Stimulated activated memory B cell treated with anti-CD40 and anti-IgM and Interleukin-4, amounts not matched to agents 10 μg/mL and 1 μg/mL and 100 μg/mL, for 72 hours (primary cell): ENCODE measurements at places on chromosomes 1 and 21.
A peak's percentile ranks its signal among the peaks of the same experiment; 100 is the strongest.

- ATAC-seq = no peak
These were observed 40.2 kb upstream of the METTL18 start for GRCh38 chr1:169834869-169835268.

GRCh38 chr1:26719205-26719604, 23.4 kb downstream of the ARID1A start:
- ATAC-seq = no peak

DNA sequence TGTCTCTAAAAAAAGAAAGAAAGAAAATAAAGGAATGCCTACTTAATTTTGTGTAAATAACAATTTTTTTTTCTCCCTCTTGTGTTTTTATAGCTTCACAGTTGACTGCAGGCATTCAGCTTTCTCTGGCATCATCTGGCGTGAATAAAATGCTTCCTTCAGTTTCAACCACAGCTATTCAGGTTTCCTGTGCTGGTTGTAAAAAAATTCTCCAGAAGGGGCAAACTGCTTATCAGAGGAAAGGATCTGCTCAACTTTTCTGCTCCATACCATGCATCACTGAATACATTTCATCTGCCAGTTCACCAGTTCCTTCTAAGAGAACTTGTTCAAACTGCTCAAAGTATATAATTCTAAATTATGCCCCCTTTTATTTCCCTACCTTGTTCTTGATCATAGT, 18.0 kb downstream of the ZMYM1 start:
- ATAC-seq = no peak

- no peak for ATAC-seq
These were observed 72.6 kb upstream of the IPO9 start for GRCh38 chr1:201756406-201756805.

GRCh38 chr1:182259229-182259872, 132.2 kb downstream of the GLUL start:
- peak; percentile 22 for ATAC-seq

- peak; percentile 42 for ATAC-seq
These were observed 15.8 kb downstream of the INPP5B start for GRCh38 chr1:37931102-37931360.

DNA sequence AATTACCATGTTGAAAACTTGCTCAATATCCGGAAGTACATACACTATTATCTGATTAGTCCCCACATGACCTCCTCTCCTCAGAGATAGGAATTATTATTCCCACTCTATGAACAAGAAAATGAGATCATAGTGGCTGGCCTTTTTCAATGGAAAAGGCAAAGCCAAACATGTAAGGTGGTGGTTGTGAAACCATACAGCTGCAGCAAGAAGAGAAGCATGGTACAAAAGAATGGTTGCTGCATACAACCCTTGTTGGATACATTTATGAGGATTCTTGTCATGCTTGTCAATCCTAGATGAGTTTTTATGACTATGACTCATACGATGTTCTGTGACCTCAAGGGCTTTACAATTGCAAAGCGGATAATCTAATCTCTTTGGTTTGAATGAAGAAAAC, 514.7 kb downstream of the PLPP3 start:
- no peak for ATAC-seq

DNA sequence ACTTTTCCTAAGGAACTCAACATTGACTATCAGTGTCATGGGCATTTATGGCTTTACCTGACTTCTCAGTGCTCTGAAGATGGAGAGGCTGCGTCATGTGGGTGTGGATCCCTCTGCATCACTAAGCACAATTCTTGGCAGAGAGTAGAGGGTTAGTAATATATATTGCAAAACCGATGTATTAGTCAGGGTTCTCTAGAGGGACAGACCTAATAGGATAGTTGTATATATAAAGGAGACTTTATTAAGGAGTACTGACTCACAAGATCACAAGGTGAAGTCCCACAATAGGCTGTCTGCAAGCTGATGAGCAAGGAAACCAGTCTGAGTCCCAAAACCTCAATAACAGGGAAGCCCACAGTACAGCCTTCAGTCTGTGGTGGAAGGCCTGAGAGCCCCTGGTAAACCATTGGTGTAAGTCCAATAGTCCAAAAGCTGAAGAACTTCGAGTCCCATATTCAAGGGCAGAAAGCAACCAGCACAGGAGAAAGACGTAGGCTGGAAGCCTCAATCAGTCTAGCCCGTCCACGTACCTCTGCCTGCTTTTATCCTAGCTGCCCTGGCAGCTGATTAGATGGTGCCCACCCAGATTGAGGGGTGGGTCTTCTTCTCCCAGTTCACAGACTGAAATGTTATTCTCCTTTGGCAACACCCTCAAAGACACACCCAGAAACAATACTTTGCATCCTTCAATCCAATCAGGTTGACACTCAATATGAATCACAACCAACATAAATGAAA, 159.7 kb upstream of the NRIP1 start:
- no peak for ATAC-seq

- ATAC-seq = peak; percentile 47
These were observed 361 bp downstream of the TMCC2 start for GRCh38 chr1:205228093-205228521.

DNA sequence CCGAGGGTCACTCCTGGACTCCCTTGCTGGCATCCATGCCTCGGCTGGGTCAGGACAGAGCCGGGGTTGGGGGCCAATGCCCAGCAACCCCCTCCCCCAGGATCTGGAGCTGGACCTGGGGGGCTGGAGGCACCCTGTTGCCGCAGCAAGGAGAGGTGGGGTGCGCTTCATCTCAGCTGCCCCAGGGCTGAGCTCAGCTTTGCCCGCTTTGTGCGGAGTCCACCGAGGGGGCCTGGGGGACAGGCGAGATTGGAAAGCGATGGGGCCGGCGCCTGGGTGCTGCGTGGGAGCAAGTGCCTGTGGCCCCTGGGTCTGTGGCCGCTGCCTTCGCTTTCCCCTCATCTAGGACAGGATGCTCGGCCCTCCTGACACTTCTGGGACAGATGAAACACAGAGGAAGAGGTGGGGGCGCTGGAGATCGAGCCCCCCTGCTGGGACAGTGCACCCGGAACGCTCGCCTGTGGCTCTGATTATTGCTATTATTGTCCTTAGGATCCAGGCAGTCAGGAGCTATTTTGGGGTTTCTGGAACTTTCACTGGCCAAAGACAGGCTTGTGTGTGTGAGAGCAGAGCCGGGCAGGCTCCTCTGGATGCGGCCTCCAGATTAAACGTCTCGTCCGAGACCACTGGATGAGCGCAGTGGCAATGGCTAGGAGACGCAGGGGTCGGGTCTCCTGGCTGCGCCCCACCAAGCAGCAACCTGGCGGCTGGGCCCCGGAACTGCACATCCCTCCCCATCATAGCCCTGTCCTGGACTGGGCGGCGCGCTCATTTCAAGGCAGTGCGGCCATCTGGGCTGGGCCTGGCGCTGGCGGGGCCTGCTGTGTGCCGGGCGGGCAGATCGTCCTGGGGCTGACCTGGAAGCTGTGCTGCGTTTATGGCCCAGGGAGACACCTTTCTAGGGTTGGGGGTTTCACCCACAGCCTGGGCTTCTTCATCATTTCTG, 13.8 kb downstream of the PRDM16 start:
- ATAC-seq = no peak

DNA sequence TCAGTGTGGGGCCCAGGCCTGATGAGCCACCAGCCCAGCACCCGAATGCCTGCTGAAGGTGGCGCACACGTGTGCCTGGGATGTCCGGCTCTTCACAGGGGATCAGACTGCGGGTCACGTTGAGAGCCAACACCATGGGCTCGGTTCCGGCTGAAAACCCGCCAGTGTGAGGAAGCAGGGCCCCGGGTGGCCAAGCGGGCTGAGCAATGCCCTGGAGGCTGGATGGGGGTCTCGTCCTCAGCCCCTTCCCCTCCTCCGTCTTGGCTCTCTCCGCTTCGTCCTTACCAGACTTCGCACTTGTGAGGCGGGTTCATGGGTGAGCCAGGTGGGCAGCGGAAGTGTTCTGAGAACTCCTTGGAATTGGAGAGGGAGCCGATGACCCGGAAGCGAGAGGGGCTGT, 43.0 kb upstream of the EIF4G3 start:
- no peak for ATAC-seq

GRCh38 chr1:157437296-157437695, 115.0 kb downstream of the FCRL5 start:
- peak; percentile 31 for ATAC-seq

DNA sequence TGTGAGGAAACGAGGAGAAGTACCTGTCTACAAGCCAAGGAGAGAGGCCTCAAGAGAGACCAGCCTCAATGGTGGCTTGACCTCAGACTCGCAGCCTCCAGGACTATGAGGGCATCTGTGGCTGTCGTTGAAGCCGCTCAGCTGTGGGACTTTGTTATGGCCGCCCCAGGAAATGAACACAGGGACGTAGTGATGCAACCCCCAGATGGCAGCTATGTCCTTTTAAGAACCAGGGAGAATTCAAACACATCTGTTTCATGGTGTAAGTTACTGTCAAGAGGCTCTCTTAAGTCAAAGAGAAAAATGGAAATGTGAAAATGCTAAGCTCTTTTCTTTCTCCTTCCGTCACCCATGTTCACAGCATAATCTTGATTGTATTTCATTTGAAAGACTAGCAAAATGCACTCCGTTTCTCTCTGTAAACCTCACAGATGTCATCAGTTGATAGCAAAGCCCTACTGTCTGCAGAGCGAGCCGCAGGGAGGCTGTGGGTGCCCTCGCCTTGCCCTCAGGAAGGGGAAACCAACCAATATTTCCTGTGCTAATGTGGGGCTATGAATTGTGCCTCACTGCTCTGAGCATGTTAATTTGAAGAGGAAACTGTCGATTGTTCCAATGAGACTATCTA, 21.3 kb downstream of the UBASH3A start:
- peak; percentile 70 for ATAC-seq

DNA sequence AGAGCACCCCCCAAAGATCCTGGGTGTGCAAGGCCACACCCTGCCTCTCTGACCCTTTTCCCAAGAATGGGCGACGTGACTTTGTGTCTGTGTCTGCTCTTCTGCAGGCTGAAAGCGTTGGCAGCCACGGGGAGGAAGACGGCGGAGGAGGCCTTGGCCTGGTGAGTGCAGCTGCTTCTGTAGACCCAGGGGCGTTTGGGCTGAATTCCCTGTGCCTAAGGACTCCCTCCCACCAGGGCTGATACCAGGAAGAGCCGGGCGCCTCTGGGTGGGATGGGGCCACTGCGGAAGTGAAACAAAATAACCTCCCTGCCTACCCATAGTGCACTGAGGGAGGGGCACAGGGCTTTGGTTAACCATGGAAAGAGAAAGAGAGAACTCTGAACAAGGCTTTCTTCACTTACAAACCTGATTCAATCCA, 2.5 kb downstream of the UBASH3A start:
- no peak for ATAC-seq

DNA sequence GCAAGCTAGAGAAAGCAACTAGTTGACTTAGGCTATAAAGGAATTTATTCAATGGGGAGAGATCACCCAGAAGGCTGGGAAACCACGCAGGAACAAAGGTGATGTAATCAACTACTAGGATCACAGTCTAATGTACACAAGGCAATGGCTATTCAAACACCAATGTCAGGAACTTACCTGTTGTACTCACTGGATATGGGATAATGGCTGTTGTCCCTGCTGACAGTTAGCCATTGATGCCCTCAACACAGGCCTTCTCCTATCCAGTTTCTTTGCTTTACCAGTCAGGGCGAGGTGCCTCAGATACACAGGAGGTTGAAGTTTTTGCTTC, 32.3 kb downstream of the C21orf91 start:
- no peak for ATAC-seq

DNA sequence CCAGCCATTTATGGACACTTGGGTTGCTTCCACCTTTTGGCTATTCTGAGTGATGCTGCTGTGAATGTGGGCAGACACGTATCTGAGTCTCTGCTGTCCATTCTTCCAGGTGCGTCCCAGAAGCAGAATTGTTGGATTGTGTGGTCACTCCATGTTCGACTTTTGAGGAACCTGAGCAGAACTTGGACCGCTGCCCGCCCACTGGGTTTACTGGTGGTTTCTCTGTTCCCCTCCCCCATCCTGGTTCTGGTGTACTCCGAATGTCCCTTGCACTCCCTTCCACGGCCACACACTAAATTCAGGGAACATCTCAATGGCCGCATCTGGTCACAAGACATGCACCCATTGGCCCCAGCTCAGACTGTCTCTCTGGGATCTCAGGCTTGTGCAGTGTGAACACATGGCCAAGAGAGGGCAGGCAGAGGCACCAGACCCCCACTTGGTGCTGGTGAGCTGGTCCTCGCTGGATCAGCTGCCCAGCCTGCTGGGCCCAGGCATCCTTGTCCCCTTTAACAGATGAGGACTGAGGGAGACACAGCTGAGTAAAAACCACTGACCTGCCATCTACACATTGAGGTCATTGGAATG, 565.1 kb downstream of the NPHP4 start:
- ATAC-seq = no peak

- no peak for ATAC-seq
These were observed 19.6 kb upstream of the PDPN start for GRCh38 chr1:13564073-13564472.

GRCh38 chr1:43902058-43902831, 31.4 kb upstream of the ARTN start:
- no peak for ATAC-seq

GRCh38 chr1:27650539-27651175, 15.7 kb upstream of the FGR start:
- no peak for ATAC-seq

- no peak for ATAC-seq
These were observed 9.5 kb downstream of the GPSM2 start for GRCh38 chr1:108886292-108886691.

- peak; percentile 55 for ATAC-seq
These were observed 101.3 kb upstream of the HMCN1 start for GRCh38 chr1:185632659-185633423.

GRCh38 chr21:42290505-42290904, 24.7 kb downstream of the TFF3 start:
- ATAC-seq = no peak

DNA sequence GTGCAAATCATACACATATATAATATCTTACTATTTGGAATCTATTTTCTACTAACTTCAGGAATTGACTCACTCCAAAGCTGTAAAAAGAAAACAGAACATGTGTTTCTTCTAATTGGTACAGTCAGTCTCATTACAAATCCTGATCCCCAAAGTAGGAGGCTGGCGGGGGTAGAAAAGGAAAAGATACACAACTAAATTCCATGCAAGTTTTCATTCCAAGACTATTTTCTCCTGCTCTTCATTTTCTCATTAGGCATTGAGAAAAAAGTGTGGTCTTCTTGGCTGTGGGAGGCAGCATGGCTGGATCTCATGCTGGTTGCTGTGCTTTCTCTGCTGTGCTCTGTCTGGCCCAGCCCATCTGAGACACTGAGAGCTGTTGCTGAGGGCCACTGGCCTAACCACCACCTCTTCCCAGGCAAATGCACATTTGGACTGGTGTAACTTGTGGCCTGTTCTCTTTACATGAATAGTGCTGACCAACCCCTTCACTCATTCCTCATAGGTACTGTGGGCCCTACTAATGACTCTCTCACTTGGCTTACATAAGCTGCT, 1107.5 kb upstream of the B3GALT2 start:
- ATAC-seq = no peak

DNA sequence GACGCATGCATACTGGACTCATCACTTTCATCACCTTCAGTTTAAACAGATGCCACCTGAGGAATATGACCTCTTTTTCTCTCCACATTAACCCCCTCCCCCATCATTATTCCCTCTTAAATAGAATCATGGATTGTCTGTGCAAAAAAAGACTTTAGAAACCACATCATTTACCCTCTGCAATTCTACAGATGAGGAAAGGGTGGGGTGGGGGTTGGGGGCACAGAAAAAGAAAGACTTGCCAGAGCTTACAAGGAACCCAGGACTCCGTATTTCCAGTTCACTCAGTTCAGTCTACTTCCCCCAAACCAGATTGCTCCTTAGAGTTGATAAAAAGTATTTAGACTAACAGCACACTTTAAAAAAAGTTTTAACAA, 26.2 kb upstream of the NFIA start:
- no peak for ATAC-seq
